ENCODE measurements at places on chromosomes 13 and 19.

GRCh38 chr13:91622778-91623550, 224.5 kb downstream of the GPC5 start:
- DNase-seq: no peak

- DNase-seq: no peak
These were observed 330.1 kb downstream of the UQCRFS1 start for GRCh38 chr19:28882818-28883217.

DNA sequence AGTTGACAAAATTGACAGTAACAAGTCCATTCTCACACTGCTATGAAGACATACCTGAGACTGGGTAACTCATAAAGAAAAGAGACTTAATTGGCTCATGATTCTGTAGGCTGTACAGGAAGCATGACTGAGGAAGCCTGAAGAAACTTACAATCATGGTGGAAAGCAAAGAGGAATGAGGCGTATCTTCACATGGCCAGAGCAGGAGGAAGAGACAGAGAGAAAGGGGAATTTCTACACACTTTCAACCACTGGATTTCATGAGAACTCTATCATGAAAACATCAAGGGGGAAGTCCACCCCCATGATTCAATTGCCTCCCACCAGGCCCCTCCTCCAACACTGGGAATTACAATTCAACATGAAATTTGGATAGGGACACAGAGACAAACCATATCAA, 758.4 kb upstream of the SLITRK1 start:
- DNase-seq: no peak

GRCh38 chr13:53946500-53946899, 917.9 kb downstream of the OLFM4 start:
- DNase-seq: no peak

- DNase-seq: peak; percentile 38
These were observed 187.1 kb downstream of the TDRD3 start for GRCh38 chr13:60583911-60584753.

DNA sequence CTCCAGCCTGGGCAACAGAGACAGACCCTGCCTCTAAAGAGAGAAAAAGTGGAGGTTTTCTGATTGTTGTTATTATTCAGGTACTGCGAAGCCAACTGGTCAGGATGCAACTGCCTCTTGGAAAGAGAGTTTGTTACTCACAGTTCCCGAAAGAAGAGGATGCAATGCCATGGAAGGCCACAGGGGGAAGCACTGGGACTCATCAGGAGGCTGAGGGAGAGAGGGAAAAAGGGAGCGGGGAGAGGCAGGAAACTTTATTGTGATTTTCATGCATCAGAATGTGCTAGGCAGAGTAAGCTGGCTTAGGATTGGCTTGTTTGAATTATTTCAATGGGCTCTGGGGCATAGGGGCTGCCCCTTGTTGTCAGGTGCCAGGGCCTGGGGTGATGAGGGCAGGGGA, 27.6 kb downstream of the MYO9B start:
- DNase-seq: peak; percentile 21

- no peak for DNase-seq
These were observed 25.4 kb downstream of the MIR17HG start for GRCh38 chr13:91372911-91373310.

- DNase-seq: no peak
These were observed 1.6 kb downstream of the FUT6 start for GRCh38 chr19:5837761-5838352.

GRCh38 chr13:99636306-99636705, 135.0 kb downstream of the TM9SF2 start:
- DNase-seq: no peak

DNA sequence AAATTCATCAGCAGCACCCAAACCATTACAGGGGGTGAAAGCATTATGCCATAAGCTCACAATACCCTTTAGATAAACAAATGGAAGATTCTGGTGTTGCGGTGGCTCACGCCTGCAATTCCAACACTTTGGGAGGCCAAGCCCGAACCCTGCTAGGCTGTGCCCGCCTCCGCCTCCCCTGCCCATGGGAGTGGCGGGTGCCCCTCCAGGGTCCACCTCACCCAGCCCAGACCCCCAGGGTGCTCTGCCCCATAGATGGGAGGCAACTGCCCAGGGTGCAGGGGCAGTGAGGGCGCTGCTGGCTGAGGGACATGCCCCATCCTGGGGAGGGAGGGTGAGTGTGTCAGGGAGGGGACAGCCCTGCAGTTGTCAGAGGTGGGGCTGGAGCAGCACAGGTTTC, 10.0 kb upstream of the SIGLECL1 start:
- DNase-seq: no peak

DNA sequence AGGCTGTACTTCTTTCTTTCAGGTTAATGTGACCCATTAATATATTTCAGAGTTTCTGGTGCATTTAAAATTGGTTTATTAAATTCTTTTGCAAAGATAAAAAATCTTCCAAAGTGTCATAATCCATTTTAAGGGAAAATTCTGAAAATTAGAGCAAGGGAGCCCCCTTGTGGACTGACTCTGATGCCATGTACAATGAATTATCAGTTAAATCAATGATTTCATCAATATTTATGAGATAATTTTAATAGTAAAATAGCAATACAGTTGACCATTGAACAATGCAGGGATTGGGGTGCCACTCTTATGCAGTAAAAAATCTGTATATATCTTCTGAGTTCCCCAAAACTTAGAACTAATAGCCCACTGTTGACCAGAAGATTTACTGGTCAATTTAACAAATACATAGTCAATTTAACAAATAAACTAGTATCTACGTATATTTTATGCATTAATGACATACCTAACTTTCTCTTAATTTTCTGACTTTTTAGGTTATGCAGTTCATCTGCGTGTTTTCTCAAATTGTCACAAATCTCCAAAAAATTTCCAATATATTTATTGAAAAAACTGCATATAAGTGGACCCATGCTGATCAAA, 479.1 kb upstream of the MIR17HG start:
- peak; percentile 19 for DNase-seq

GRCh38 chr13:100454876-100455275, 133.7 kb downstream of the GGACT start:
- no peak for DNase-seq

GRCh38 chr13:34208336-34208735, 390.4 kb downstream of the RFC3 start:
- DNase-seq: no peak

GRCh38 chr19:30674656-30675055, 302.5 kb downstream of the ZNF536 start:
- DNase-seq: no peak

- DNase-seq: no peak
These were observed 102.4 kb upstream of the FRY start for GRCh38 chr13:31929031-31929770.

- DNase-seq: no peak
These were observed 110.5 kb downstream of the LRCH1 start for GRCh38 chr13:46663206-46664037.

DNA sequence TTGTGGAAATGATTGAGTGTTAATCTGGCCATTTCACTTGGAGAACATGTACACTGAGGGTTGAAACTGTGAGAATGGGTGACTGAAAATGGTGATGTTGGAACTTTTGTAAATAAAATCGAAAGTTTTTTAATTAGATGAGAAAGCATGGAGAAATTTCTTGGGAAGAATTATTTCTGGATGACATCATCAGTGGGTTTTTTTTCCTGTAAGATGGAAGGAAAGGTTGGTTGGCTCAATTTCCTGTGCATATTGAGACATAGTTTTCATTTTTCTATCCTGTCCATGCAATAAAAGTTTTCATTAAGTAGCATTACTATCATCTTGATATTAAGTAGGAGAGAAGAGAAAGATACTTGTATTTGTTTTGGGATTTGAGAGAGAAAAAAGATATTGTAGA, 120.6 kb upstream of the HTR2A start:
- DNase-seq: no peak

- no peak for DNase-seq
These were observed 107.2 kb upstream of the HTR2A start for GRCh38 chr13:47004027-47004426.

DNA sequence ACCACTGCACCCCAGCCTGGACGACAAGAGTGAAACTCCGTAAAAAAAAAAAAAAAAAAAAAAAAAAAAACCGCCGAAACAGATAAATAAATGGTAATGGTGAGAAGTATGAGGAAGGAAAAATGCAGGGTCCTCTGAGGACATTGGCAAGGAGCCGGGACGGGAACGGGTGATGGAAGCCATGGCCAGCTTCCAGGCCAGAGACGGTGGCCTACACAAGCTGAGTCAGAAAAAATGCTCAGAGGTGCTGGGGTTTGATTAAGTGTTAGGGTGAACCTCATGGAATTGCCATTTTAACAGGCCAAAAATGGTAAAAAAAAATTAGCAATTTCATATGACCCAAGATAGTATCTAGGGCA, 866 bp upstream of the ZSWIM4 start:
- no peak for DNase-seq

DNA sequence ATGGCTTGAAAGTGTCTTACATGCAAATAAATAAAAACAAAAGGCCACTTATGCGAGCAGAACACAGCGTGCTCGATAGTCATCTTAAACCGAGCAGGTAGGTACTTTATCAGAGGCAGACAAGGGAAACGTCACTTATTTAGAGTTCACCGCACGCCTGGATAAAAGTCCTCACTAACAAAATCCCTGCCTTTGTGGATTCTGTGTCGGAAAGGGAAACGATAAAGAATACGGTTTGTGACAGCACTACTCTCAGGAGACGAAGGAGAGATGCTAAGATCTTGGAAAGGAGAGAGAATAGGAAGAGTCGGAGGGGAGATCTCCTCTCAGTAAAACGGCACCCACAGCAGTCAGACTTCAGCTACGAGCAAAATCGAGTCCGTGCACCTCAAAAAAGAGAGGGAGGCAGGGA, 581 bp downstream of the RCBTB1 start:
- DNase-seq: peak; percentile 11

DNA sequence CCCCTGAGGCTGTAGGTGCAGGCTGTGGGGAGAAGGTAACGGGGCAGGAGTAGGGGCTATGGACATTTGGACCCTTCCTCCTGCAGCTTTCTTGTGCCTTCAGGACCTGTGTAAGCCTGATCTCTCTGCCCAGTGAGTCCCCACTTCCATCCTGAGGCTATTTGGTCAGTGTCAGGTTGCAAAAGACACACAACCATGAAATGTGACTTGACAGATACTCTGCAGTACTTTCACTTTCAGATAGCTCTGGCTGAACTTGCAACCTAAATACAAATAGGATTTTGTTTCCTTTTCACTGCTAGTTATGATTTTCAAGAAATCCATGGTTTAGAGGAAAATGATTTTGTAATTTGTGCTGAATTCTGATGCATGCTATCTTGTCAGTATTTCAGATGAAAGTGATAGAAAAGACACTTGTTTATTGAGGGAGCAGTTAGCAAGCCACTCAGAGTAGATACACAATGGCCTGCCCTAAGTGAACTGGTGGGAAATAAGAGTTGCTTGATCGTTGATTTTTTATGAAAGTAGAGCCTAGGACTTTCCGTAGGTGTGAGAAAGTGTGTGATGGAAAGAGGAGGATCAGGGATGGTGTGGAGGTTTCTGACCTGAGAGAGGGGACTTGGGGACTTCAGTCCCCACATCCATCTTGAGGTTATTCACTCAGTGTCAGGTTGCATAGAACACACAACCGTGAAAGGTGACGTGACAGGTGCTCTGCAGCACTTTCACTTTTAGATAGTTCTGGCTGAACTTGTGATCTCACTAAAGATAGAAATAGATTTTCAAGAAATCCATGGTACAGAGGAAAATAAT, 18.1 kb upstream of the EID2 start:
- peak; percentile 31 for DNase-seq

- DNase-seq: no peak
These were observed 708.2 kb downstream of the UQCRFS1 start for GRCh38 chr19:28504727-28505126.

- no peak for DNase-seq
These were observed 73.2 kb downstream of the DIAPH3 start for GRCh38 chr13:60090574-60090973.

DNA sequence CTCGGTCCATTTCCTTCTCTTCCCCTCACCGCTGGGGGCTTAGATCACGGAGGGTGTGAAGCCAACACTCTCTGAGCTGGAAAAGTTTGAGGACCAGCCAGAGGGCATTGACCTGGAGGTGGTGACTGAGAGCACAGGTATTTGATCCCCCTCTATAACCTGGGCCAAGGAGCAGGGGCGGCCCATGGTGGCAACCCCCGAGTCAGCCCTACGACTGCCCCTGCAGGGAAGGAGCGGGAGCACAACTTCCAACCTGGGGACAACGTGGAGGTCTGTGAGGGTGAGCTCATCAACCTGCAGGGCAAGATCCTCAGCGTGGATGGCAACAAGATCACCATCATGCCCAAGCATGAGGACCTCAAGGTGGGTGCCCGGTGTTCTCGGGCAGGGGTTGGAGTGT, 11.6 kb upstream of the TIMM50 start:
- no peak for DNase-seq

- DNase-seq: peak; percentile 68
These were observed 6.4 kb downstream of the KLF16 start for GRCh38 chr19:1856698-1857603.

DNA sequence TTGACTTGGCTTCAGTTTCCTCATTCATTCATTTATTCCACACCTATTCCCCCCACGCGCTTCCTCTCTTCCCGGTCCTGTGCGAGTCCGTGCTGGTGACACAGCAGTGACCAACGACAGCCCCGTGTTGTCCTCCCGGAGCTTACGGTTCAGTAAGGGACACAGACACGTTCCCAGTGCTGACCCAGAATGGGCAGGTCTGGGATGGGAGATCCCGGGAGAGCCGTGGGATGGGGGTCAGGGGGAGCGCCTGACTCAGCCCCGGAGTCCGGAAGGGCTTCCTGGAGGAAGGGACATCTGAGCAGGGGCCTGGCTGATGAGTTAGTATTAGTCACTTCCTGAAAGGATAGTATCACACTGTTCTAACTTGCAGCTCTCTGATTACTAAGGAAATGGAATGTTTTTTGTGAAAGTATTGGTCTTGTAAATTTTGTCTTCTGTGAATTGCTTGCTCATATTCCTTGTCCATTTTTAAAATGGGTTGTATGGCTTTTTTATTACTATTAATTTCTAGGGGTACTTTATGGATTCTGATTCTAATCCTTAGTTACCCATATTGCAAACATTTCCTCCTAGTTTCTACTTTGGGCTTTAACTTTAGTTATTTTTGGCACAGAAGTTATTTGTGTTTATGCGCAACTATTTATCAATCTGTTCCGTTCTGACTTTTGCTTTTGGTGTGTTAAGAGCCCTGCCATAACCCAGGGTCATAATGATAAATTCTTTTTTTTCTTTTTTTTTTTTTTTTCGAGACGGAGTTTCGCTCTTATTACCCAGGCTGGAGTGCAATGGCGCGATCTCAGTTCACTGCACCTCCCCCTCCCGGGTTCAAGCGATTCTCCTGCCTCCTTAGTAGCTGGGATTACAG, 708 bp upstream of the ERCC1 start:
- peak; percentile 72 for DNase-seq

DNA sequence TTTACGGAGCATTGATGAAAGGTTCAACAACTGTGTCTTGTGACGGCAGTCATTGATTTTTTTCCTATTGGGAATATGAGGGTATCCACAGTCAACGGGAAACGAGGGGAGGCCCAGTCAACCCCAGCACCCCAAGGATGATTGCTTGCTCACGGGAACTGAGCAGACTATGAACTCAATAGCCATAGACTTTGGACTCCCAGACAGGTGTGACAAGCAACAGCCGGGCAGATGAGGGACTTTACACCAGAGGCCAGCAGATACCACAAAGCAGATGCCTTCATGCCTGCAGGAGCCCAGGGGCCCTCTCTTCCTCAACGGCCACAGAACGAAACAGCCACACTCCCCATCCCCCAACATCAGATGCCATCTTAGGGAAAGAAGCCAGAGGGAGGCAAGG, 80.3 kb upstream of the FLT1 start:
- DNase-seq: no peak

All from activated CD4-positive, alpha-beta T cell treated with anti-CD3 and anti-CD28 coated beads, Interleukin-2, Interleukin-6, amounts not matched to agents 100 ng/mL and 50 ng/mL, durations not matched to agents 16 hours and 8 hours (primary cell).